ENCODE measurements at places on chromosomes 6 and 20.

- DNase-seq: no peak
Measured at GRCh38 chr6:134092449-134092848, 40.0 kb upstream of the SLC2A12 start.

DNA sequence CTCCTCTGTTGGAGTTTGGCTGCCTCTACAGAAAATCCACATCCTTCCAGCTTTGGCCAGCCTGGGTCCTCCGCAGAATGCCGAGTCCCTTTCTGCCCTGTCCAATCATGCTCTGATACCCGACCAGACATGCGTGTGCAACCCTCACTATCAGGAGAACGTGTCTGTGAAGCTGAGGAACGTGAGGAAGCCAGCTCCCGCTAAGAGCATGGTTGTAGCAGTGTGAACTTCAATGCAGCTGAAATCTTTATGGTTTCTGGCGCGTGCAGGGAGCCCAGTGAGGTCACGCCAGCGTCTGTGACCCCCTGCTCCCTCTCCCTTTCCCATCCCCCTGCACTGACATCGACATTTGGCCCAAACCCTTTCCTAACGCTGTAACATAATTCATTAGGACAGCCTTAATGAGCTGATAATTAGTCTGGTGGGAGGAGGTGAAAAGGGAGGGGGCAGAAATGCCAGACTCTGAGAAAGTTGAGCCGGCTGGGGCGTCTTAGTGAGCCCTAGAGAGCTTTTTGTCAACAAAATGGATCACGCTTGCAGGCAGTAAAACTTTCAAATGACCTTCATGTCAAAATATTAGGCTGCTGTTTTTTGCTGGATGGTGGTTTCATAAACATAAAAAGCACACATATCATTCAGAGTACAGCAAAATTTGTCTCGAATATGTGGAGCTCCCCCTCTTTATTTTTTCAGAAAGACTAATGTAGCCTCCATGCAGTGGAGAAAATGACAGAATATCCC, 423.3 kb downstream of the QKI start:
- no peak for DNase-seq

DNA sequence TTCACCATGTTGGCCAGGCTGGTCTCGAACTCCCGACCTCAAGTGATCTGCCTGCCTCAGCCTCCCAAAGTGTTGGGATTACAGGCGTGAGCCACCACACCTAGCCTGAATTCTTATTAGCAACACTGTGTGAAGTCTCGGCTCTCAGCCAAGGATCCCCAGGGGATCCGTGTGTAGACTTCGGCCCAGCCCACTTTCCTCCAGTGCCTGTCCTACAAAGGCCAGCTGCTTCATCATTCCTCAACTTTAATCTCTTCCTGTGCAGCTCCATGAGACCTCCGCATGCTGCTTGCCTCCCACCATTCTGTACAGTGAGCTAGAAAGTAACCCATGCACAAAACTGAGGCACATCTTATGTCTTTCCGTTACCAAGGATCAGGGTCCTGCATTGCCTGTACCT, 71.8 kb downstream of the SAMD3 start:
- DNase-seq: no peak

DNA sequence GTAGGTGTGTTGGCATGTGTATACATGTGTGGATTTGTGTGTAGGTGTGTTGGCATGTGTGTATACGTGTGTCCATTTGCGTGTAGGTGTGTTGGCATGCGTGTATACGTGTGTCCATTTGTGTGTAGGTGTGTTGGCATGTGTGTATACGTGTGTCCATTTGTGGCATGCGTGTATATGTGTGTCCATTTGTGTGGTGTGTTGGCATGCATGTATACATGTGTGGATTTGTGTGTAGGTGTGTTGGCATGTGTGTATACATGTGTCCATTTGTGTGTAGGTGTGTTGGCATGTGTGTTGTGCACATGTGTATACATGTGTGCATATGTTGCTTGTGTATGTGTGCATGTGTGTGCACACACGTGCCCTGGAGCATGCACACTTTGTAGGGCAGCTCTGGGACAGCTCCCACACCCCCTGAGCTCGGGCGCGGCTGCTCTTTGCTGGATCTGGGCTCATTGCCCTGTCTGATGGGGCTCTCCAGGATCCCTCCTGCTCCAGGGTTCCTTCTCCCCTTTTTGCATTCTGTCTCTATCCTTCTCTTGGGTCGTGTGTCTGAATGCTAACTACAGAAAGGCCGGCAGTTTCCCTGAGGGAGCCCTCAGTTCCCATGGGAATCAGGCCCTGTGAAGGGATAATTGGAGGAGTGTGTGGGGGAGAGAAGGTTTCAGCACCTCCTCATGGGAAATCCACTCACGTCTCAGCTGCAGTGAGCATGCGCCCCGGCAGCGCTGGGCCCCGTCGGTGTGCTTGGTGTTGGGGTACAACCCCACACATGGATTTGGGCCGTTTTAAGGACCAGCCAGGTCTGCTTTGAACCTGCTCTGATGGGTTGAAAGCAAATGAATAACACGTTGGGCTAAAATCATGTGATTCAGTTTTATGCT, 102.0 kb downstream of the ERMARD start:
- no peak for DNase-seq

GRCh38 chr6:90428514-90428913, 131.9 kb upstream of the BACH2 start:
- DNase-seq: no peak

- DNase-seq: no peak
Measured at GRCh38 chr6:98295515-98296175, 538.7 kb upstream of the POU3F2 start.

DNA sequence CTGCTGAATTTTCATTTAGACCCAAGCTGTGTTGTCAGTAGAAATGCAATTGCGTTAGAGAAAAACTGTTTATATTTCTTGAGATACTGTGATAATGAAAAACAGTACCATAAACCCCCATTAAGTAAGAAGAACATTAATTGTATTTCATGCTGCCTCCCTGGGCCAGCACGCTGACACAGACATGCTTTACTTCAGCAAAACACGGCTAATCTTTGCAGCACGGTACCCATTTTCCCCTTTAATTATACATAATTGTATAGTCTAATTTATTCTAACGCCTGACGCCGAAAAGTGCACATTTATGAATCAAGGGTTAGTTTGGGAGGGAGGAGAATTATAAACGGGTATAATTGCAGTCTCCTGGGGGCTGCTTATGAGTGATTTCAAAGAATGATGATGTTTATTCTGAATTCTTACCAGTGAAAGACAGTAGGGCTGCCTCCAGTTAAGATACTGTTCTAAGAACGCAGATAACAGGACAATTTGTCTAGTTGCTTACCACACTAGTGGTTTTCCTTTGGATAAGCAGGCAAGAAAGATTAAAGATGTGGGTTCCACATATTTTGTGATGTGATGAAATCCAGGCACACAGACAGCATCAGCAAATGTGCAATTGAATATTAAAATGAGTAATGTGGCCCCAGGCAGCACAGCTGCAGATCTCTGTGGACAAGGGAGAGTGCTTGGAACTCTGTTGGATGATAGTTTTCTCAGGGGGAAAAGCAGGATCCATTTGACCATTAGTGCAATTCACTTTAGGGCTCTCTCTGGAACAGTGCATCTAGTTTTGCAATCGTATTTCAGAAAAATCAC, 4.7 kb upstream of the SULF2 start:
- DNase-seq: no peak

DNA sequence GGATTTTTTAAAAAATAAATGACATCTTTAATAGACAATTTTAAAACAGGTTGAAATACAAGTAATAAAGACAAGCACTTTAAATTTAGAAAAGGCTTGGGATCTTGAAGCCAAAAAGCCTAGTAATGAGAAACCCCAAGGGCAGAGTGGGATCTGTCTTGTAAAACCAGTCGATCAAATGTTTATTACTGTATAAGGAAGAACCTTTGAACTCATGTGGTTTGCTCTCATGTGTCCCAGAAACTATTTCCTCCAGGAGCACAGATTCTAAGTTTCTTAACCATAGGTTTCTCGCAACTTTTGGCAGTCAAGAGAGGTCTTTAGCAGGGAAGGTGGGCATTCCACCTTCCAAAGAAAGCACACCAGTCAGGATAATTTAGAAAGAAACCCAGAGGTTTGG, 541.7 kb upstream of the BTBD3 start:
- DNase-seq: no peak

DNA sequence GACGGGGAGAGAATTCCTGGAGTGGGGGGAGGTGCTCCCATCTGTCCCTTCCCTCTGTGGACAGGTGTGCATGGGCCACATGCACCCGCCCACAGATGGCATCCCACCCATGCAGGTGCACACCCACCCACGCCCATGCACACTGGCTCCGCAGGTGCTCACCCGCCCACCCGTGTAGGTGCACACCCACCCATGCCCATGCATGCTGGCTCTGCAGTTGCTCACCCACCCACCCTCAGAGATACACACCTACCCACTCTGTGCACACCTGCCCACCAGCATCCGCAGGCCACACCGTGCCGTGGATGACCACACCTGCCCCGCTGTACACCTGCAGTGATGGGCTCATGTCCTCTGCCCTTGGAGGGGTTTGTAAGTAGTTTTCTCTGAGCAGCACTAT, 132.0 kb downstream of the PHACTR3 start:
- DNase-seq: no peak

GRCh38 chr6:20463396-20463795, 61.7 kb downstream of the E2F3 start:
- DNase-seq: no peak

GRCh38 chr6:15137086-15137485, 108.8 kb upstream of the JARID2 start:
- no peak for DNase-seq

GRCh38 chr20:63974402-63975200, 4.8 kb downstream of the SAMD10 start:
- DNase-seq: no peak

- DNase-seq: no peak
Measured at GRCh38 chr6:56760842-56761241, 118.2 kb upstream of the DST start.

DNA sequence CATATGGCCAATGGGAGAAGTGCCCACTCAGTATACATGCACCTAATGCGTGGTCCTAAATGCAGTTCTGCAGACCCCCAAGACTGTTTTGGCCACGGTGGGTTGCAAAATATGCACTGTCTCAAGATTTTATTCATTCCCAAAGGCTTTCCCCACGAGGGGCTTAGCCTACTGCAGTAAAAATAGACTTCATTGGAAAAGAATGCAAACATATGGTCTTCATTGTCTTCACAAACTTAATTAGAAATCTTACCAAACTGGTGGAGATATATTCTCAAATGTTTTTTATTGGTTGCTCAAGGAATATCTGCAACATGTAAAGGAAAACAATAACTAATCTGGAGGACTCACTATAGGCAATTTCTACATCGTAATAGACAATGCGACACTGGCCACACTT, 31.6 kb upstream of the PRL start:
- no peak for DNase-seq

DNA sequence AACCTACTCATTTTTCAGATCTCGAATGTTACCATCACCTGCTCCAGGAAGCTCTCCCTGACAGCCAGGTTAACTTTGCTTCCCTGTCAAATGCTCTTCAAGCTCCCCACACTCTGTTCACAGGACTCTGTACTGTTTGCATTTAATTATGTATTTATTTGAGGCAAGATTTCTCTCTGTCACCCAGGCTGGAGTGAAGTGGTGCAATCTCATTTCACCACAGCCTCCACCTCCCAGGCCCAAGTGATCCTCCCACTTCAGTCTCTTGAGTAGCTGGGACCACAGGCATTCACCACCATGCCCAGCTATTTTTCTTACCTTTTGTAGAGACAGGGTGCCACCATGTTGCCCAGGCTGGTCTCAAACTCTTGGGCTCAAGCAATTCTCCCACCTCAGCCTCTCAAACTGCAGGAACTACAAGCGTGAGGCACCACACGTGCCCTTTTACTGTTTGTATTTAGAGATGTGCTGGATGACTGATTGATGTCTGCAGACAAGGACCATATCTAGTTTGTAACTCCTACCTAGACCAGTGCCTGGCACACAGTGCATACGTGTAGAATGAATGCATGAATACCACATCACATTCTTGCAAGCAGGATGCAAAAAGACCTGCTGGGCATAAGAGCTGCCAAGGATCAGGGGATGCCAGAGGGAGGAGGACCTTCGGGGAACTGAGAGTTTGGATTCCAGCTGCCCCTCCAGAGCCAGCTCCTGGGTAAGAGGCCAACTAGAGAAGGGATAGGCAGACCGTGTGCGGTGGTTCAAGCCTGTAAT, 15.6 kb upstream of the CBFA2T2 start:
- DNase-seq: no peak

GRCh38 chr20:60752741-60753420, 499.2 kb upstream of the CDH4 start:
- DNase-seq: no peak

DNA sequence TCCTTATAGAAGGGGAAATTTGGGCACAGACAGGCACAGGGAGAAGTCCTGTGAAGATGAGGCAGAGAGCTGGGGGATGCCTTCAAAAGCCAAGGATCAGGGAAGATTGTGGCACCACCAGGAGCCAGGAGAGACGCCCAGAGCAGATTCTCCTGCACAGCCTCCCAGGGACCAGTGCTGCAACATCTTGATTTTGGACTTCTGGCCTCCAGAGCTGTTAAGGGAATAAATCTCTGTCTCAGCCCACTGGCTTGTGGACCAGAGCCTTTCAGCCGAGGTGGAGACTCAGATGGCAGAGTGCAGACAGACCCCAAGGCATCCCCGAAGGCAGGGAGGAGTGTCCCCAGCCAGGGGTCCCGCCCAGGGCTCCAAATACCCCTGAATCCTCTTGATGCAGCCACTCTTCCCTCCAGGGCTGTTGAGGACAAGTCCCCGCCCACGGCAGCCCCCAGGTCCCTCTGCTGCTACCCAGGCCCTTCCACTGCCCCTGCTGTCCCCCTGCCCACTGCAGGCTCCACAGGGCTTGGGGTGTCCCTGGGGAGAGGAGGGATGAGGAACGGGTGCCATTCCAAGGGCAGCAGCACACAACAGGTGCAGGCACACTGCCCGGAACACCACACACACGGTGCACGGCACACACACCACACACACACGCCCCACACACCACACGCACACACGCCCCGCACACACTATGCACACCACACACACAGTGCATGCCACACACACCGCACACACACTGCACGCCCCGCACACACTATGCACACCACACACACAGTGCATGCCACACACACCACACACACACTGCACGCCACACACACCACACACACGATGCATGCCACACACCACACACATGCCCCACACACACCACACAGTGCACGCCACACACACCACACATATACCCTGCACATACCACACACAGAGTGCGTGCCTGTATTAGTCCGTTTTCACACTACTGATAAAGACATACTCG, 311.4 kb downstream of the TAF4 start:
- no peak for DNase-seq

- DNase-seq: no peak
Measured at GRCh38 chr6:131398176-131398575, 174.8 kb upstream of the ARG1 start.

- no peak for DNase-seq
Measured at GRCh38 chr6:39926668-39927067, 7.6 kb downstream of the MOCS1 start.

DNA sequence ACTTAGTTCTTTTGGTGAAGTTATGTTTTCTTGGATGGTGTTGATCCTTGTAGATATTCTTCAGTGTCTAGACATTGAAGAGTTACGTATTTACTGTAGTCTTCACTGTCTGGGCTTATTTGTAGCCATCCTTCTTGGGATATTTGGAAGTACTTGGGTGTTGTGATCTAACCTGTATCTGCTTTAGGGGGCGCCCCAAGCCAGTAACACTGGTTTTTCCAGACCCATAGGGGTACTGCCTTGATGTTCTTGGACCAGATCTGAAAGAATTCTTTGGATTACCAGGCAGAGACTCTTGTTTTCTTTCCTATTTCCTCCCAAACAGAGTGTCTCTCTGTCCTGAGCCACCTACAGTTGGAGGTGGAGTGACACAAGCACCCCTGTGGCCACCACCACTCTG, 309.1 kb upstream of the IMPG1 start:
- no peak for DNase-seq

- DNase-seq: no peak
Measured at GRCh38 chr6:42104804-42105125, 37.7 kb downstream of the C6orf132 start.

Data from stimulated activated CD4-positive, alpha-beta T cell treated with anti-CD3 and anti-CD28 coated beads, TNF-alpha, amount 100 ng/mL, for 48 hours (primary cell).